NCI-H460 (cell line): ENCODE measurements at places on chromosomes 12 and 14.

DNA sequence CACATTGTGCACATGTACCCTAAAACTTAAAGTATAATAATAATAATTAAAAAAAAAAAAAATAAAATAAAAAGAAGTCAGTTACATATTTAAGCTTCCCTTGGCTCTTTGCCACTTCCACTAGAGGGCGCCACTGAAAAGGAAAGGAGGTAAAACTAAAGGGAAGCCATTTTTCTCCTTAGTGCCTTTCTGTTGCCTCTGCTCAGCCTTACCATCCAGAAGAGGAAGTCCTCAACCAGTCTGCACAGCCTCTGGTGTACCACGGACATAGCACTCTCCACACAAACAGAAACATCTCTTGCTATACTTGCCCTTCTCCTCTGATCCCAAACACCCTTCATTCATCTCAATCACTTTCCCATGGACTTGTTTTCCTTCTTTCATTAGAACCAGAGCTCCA, 169.0 kb upstream of the EEA1 start:
- DNase-seq = peak; percentile 50

GRCh38 chr14:104598039-104598909, 6.3 kb downstream of the TMEM179 start:
- no peak for DNase-seq

DNA sequence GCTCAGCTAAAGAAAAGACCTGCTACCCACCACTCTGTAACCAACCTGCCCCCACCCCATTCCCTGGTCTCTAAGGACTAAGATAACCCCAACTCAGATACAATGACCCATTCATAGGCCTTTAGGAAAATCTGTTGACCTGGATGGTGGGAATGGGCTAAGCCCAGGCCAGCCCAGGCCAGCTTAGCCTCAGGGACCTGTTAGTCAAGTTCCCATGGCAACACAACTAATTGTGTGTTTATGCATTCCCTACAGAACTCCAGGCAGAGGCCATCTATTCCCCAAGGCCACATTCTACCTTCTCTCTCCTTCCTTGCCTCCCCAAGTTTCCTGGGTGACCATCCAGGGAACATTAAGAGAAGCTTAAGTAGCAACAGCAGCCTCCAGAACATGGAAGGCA, 16.1 kb upstream of the KRT8 start:
- DNase-seq = no peak

- DNase-seq = no peak
Measured at GRCh38 chr14:74142523-74142922, 57.8 kb downstream of the LIN52 start.

GRCh38 chr12:117836999-117837736, 131.6 kb downstream of the KSR2 start:
- peak; percentile 70 for DNase-seq

- DNase-seq = no peak
Measured at GRCh38 chr14:76292561-76292960, 83.4 kb upstream of the ESRRB start.

- DNase-seq = no peak
Measured at GRCh38 chr12:113748707-113749432, 217.3 kb downstream of the RBM19 start.

DNA sequence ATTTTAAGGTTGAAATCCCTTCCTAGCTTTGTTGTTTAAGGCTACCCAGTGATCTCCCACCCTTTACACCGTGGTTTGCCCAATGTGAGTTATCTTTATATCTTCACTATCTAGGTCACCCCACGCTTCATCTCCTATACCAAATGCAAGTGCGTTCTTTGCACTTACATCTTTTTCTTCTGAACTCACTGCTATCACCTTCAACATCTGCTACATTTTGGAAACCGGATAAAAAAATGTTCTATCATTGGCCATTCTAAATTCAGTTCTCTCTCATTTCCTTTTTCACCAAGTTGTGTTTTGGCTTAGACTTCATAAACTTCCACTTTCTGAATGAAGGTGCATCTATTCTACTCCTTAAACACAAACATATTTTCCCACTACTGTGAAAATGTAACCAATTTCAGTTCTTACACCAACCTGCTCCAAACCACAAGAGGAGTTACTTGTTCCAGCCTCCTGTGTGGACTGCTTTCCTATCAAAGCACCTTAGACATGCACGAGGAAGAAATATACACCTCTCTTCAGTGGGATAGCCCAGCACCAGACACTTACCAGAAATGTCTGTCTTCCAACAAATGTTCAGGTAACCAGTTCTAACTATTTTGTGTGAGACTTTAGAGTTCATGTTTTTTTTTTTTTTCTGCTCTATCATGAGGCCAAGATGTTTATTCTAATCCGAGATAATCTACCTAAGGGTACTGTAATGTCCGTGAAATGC, 21.9 kb downstream of the CLEC9A start:
- DNase-seq = no peak

DNA sequence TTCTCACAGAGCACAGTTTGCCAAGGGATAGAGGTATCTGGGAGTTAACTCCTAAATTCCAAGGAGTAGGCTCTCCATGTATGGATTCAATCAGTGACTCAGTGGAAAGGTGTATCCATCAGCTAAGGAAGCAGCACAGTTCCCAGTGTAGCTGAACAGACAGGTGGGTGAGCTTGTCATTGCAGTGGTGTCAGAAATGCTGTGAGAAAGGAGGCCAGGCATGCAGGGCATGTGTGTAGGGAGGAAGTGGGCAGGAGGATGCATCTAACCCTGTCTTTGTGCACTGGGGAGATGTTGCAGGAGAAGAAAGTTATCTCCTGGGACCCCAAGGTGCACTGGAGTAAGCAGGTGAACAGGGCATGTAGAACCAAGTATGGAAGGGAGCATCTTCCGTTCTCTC, 539.0 kb downstream of the VRK1 start:
- no peak for DNase-seq

- DNase-seq = no peak
Measured at GRCh38 chr12:49260571-49261363, 4.1 kb upstream of the TUBA1C start.

DNA sequence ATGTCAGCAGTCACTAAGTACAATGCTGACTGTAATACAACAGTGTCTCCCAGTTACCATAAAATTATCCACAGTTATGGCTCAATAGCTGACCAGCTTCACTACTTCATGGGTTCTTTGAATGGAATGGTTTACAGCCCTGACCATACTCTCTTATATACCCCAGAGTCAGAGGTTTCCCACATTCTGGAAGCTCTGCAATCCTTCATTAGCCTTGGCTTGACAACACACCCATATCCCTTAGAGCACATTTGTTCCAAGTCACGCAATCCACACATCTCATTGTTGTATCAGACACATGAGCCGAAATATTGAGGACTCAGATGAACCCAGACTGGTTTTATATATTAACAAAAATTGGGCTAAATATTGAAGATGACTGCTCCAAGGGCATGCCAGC, 209.4 kb upstream of the PLXNC1 start:
- DNase-seq = no peak

- DNase-seq = no peak
Measured at GRCh38 chr12:94218233-94218632, 69.9 kb downstream of the PLXNC1 start.

DNA sequence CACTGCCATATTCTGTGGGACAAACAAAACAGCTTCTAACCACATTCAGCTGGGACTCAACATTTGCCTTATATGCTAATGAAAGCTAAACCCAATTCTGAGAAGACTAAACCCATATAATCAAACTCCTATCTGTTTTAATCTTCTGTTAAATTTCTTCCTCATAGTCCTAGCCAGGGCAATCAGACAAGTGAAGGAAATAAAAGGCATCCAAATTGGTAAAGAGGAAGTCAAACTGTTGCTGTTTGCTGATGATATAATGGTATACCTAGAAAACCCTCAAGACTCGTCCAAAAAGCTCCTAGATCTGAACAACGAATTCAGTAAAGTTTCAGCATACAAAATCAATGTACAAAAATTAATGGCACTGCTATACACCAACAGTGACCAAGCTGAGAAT, 157.1 kb downstream of the PHLDA1 start:
- DNase-seq = no peak

DNA sequence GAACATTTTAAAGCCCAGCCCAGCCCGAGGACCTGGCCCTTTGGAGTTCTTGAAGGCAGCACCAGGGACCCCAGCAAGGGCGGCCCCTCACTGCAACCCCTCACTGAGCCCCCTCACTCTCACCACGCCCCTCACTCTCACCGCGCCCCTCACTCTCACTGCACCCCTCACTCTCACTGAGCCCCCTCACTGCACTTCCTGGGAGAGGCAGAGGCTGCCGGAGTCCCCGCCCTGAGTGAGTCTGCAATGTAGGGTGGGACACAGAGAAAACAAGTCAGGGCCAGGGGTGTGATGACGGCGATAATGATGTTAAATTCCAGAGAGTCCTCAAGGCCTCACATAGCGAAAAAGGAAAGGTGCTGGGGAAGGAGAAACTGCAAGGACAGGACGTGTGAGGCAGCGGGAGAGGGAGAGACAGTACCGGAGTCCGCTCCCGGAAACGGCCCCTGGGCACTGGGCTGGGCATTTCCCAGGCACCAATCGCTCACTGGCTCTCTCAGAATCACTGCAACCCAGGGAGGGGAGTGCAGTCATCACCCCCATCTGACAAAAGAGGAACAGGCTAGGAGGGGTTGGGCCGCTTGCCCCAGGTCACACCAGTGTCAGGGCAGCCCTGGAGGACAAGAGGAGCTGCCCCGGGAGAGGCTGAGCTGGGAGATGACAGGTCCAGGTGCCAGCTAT, 24.9 kb downstream of the CCDC88C start:
- no peak for DNase-seq

- no peak for DNase-seq
Measured at GRCh38 chr12:117134059-117134458, 34.8 kb upstream of the TESC start.

GRCh38 chr14:61553730-61554641, 141.3 kb upstream of the HIF1A start:
- DNase-seq = peak; percentile 99

DNA sequence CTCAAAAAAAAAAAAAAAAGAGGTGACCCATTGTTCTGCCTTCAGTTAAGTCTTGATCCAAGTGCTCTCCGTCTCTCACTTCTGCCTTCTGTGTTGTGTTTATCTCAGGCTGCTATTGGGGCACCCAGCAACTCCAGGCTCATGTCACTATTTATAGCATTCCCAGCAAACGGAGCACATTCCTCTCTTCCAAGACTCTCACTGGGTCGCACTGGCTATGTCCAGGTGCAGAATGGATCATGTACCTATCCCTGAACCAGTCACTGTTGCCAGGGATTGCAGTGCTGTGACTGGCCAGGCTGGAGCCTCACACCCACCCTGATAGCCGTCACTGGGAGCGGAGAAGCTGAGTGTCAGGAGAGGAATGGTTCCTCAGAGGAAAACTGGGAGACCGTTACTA, 31.2 kb downstream of the RHOF start:
- no peak for DNase-seq

GRCh38 chr12:77919450-77919849, 88.8 kb downstream of the NAV3 start:
- no peak for DNase-seq

GRCh38 chr12:53218551-53219291, 11.7 kb upstream of the ITGB7 start:
- no peak for DNase-seq

- DNase-seq = peak; percentile 45
Measured at GRCh38 chr14:64196814-64197411, 97.3 kb downstream of the ESR2 start.

- DNase-seq = no peak
Measured at GRCh38 chr14:79407572-79407971, 803.7 kb downstream of the DIO2 start.

DNA sequence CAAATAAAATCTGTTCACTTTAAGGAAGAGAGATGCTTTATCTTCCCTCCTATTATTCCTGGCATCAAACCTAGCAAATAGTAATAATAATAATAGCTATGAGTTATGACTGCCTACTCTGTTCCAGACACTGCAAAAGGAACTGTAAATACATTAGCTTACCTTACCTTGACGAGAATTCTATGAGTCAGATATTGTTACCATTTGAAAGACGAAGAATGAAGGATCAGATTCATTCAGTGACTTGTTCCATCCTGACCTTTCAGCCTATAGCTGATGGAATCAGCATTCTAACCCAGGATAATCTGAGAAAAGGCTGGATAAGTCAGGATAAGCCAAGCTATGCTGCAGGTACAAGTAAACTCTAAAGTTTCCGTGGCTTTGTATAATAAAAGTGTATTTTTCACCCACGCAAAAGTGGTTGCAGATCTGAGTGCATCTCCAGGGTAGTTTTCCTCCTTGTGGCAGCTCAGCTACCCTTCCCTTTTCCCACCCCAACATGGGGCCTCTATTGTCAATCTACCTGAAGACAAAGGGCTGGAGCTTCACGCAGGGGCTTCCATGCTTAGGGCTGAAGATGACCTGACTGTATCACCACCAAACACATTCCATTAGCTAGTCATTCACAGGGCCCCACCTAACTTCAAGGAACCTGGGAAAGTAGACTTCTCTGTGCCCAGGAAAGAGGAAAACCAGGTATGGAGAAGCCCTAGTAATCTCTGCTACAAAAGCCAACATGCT, 57.2 kb upstream of the CCND2 start:
- no peak for DNase-seq

DNA sequence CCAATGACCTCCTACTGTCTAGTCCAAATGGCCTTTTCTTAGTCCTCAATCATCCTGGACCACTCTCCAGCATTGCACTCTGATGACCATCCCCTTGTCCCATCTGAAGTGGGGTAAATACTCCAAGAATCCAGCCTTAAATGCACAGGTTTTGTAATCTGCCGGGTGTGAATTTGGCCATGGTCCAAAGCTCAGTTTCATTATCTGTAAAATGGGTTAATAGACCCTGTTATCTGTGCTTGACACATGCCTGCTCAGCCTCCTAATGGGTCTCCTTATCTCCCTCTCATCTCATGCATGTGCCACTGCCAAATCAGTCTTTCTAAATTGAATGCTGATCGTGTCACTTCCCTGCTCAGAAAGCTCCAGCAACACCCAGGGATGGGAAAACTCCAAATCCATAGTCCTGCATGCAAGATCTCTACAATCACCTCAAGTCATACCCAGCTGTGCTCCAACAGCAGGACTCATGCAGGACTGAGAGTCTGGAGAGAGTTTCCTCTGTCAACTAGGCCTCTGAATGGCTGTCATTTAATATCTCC, 22.3 kb downstream of the LGR5 start:
- DNase-seq = no peak

- no peak for DNase-seq
Measured at GRCh38 chr12:76556368-76556767, 3.2 kb downstream of the OSBPL8 start.

- no peak for DNase-seq
Measured at GRCh38 chr14:75081660-75082229, 12.3 kb downstream of the ZC2HC1C start.

- no peak for DNase-seq
Measured at GRCh38 chr12:14396071-14396470, 30.6 kb downstream of the ATF7IP start.

GRCh38 chr14:89947344-89947743, 7.2 kb downstream of the EFCAB11 start:
- DNase-seq = no peak
